ENCODE measurements at places on chromosomes 5 and 9. TPM values are rescaled to one million over a fixed set of nuclear protein-coding genes. Genes with fewer than 3 reads are reported as not detected.

WNT8A gene
- total RNA-seq, result not detected

GRCh38 chr5:62643556-62644451 is 65.2 kb downstream of the LRRC70 start:
- no peak for DNase-seq

DNA sequence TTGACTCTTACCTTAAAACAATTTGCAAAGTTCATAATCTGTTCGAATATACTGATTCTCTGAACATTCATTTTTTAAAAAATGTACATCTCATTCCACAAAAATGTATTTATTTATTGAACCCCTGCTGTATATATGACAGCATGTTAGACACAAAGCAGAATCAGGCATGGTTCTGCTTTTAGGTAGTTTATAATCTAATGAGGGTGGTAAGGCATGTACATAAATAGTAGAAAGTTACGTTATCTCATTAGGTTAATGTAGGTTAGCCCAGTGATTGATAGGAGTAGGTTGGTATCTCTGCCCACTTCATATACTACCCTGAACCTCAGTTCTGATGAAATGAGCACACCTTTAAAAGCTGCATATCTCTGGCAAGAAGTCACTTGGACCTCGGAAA is 89.8 kb downstream of the ERMP1 start:
- no peak for DNase-seq

- DNase-seq, result no peak
These were observed 972.6 kb upstream of the SEMA6A start for GRCh38 chr5:117547192-117547591.

SCGB3A2 gene
- not detected for total RNA-seq

DNA sequence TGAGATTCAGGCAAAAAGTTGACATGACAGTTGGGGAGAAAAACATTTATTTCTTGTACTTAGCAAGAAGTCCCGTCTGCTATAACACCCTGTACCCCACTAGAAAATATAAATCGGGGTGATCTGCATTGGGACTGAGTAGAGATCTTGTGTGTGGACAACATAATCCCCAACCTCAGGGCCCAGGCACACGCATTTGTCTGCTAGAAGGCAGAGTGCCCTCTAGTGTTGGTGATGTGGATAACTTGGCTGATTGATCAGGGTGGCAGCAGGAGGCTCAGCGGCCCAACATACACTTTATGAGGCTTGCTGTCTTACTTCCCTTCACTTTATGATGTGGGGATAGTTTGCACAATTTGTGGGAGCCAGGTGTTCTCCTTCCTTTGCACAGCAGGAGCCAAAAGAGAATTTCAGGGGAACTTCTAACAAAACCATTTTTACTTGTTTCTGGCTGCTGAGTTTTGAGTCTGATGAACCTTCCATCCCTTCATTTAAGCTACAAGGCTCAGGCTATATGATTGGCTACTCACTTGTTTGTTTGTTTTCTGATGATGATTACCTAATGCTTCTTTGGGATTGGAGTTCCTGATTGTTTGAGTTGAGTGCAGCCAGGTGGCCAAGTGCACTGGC is 263.2 kb downstream of the DMAC1 start:
- peak; percentile 18 for DNase-seq

HCN1 gene
- total RNA-seq, result not detected

Data from NCI-H460 (cell line).